Effector CD8-positive, alpha-beta T cell (primary cell): ENCODE measurements at places on chromosomes 5 and 9.

- DNase-seq, result no peak
These were observed 238.6 kb downstream of the FANCC start for GRCh38 chr9:95078939-95079338.

GRCh38 chr5:133205649-133206048 lies 153.8 kb downstream of the HSPA4 start:
- DNase-seq, result no peak

- no peak for DNase-seq
These were observed 55.3 kb upstream of the NUDT12 start for GRCh38 chr5:103617913-103618312.

- no peak for DNase-seq
These were observed at the start of gene NIPAL4 for GRCh38 chr5:157459715-157460599. Gene NIPAL4 (plus strand): TSS chr5:157460213. CDS start chr5:157460321, 108 bp downstream.

DNA sequence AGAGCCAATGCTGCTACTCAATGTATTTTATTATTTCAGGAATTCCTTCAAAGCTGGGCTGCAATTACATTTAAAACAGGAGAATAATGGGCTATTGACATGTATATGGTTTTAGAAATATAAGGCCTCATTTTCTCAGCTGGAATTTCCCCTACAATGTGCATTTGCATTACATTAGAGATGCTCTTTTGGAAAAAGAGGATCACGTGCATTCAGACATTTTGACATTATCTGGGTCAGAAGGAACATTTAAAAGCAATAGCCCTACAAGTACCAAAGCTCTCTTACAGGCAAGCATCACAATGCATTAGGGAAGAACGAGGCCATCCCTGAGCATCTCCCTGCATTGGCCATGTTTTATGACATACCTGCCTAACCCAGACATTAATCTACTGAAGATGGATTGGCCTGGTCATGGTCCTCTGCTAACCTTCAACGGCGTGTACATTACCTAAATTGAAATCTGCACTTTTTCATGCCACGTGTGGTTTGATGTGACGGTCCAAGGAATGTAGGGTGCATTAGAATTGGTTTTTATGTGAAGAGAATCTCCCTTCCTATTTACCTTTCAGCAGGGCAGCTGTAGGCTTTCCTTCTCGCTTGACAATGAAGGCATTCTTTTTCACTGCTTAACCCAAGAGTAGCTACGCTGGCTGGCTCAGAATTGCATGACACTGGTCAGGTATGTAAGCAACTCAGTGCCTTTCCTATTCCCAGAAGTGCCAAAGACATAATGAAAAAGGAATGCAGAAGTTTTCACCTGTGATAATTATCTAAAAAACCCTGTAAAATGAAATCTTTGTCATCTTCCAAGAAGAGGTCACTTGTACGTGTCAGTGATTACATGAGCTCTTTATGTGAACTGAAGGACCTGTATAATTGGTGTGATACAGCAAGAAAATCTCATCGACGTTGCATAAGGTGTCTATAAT lies 212.3 kb upstream of the MPDZ start:
- DNase-seq, result no peak

GRCh38 chr9:37839496-37840461 lies 39.2 kb downstream of the DCAF10 start:
- no peak for DNase-seq

DNA sequence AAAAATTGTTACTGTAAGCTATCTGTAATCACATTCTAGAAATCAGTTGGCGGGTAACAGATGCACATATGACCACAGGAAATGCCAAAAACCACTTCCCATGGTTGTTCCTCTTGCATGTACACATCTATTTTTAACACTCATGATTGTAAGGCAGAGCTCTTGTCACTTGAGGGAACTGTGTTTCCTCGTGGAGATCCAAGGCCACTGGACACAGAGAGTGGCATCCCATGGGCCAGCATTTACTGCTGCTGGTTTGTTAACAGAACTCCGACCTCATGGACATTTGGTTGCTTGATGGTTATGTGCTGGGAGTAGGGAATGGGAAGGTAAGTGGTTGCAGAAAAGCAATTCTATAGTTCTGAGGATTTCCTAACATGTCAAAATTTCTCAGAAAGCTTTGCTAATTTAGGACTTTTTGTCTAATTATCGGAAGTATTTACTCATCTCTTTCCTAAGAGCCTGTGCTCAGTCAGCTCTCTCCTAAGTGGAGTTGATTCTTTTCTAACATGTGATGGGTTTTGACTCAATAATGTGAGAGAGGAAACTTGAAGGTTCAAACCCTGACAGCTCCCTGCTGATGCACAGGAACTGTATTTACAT lies 202.0 kb upstream of the NR3C1 start:
- DNase-seq, result no peak

- DNase-seq, result no peak
These were observed 362.9 kb upstream of the TLE4 start for GRCh38 chr9:79208791-79209396.

DNA sequence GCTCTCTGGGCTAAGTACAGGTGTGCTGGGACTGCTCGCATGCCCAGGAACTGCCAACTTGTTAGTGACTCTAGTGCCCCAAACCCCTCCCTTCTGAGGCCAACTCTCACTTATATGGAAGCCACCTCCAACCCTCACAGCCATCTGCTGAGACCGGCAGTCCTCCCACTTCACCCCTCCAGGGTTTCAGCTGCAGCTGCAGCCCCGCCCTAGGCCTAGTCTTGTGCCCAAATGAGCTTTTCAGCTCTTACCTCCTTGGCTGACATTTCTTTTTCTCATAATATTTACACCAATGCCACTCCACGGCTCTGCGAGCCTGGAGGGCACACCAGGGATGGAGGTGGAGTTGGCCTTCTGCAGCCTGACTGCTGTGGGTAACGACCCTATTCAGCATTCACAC lies 166.6 kb downstream of the ROR2 start:
- DNase-seq, result no peak

GRCh38 chr9:82593501-82593900 lies 469.4 kb downstream of the RASEF start:
- no peak for DNase-seq

DNA sequence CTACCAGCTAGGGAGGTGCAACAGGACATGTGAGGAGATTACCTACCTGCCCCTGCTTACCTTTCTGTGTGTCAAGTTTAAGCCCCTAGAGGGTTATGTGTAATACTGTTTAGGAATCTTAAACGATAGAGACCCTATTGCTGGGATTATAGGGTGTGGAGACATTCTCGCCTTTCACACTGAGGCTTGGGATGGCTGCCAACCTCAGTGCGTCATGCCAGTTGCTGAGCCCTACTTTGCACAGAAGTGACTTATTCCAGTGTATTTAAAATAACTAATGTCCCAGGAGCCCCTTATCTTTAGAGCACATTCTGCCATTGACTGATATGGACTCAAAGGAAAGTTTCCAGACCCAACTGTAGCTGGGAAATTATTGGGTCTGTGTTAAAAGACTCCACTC lies 76.6 kb upstream of the XPA start:
- no peak for DNase-seq

DNA sequence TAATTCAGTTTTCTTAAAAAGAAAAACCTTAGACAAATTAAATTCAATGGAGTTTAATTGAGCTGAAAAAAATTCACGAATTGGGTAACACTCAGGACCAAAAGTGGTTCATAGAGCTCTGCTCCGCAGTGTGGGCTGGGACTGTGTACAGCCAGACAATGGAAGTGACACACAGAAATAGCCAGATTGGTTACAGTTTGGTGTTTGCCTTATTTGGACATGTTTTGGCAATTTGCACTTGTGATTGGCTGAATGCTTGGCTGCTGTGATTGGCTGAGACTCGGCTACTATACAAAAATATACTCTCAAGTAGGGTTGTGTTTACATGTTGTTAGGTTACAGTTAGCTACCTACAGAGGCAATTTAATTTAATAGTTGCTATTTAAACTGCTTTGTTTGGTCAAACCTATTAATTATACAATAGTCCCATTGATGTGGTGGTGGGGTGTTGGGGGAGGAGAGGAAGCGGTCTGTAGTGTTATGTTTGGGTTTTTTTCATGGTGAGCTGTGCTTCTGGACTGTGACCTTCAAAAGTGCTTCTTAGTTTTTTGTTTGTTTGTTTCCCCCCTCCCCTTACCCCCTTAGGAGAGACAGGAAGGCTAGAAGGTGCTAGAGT lies 95.2 kb downstream of the CNTLN start:
- no peak for DNase-seq

- no peak for DNase-seq
These were observed 64.0 kb upstream of the TUSC1 start for GRCh38 chr9:25742256-25742655.

DNA sequence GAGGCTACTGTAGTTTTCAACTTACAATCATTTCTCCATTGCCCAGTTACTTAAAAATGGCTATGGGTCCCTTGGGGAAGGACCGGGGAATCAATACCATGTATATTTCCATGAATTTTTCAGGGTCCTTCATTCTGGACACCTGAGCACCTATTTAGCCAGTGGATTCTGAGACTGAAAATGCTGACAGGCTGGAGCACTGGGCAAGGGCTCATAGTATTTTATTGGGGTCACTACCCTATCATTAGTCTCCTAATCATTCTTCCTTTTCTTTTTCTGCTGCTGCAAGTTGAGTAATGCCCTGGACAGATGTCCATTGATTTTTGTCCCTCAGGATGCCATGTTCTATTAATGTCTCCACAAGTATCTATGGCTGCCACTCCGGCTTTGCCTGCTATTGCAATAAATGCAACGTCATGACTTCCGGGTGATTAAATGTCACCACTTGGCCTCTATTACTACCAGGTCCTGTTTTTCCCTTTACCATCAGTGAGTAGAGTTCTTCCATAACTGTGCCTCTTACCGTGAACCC lies 279.3 kb upstream of the FBXL7 start:
- DNase-seq, result no peak

GRCh38 chr9:36609306-36609705 lies 36.6 kb downstream of the MELK start:
- no peak for DNase-seq

- no peak for DNase-seq
These were observed 23.4 kb downstream of the CORO2A start for GRCh38 chr9:98168941-98169488.

GRCh38 chr5:138824516-138824915 lies 50.6 kb downstream of the LRRTM2 start:
- no peak for DNase-seq

DNA sequence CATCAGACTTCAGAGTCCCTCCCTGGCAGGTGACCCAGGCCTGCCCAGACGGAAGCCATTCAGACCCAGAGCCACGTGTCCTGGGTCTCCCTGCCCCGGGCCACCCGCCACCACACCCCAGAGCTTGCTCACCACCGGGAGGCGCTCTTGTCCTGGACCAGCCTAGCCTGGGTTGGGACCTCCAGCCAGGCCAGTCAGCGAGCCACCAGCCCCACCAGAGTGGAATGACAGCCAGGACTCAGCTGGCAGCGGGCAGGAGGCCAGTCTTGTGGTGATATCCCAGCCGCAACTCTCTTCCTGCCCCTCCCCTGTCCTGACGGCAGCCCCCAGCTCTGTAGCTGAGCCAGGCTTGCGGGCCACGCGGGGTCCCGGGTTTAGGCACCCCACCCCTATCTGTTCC lies 1.7 kb upstream of the PTGDS start:
- DNase-seq, result no peak

- no peak for DNase-seq
These were observed 34.3 kb upstream of the MACIR start for GRCh38 chr5:103224118-103224893.

DNA sequence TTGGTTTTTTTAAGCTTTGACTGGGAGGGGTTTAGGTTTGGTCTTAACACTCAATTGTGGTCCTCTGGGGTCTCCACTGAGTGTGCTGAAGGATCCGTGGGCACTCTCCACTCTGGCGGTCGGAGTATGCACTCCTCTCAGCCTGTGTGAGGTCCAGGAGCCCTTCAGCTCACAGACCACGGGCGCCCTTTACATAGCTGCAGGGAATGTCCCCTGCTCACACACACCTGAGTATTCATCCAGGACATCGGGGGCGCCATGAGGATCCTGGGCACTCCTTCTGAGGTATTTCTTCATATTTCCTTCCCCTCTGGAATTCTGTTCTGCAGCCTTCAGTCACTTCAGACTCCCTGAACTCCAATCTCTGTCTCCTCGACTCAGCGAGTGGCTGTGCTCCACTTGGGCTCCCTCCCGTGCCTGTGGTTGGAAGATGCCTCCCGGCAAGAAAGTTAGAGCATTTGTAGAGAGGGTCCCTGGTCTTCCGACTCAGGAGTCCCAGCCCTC lies 12.5 kb downstream of the TRIP13 start:
- no peak for DNase-seq

GRCh38 chr5:135214897-135215616 lies 181.0 kb upstream of the PITX1 start:
- no peak for DNase-seq

DNA sequence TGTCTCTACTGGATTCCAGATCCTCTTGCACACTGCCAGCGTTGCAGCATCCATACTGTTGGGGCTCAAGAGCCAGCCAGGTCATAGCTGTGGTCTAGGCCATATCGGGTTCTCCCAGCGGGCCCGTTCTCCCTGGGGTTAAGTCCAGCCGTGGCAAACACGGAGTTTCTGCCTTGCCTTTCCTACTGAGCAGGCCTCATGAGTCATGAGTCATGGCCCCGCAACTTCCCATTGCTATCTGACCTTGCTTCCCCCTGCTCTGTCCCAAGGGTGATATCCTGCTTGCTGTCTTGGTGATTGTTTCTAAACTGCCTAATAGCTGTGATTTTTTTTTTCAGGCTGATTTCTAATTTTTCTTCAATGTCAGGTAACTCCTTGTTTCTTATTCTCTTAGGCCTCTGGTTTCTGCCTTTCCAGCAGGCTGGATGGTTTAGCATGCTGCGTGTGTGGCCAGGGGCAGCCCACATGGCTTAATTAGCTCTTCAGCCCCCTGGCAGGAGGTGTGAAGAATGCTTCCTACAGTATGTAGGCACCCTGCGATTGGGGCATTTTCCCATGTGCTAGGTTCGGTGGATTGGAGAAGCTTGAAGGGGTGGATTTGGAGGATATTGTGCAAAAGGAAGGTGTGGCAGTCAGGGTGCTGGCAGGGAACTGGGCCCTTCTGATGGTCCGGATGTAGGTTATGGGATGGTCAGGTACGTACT lies 18.7 kb downstream of the DAPK1 start:
- no peak for DNase-seq

DNA sequence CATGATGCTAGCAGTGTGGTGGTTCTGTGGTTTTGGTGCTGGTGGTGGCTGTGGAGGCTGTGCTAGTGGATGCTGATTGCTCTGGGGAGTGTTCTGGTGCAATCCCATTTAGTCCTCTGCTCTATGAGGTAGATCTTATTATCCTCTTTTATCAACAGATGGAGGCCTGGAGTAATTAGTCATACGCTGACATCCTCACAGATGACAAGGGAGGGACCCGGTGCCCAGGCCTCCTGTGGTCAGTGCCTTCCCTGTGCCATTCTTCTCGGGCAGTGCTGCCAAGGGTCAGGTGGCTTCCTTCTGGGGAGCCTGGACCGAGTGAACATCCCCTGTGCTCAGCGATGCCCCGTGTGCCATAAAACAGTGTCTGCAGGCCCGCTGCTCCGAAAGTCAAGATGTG lies 74.5 kb downstream of the COL5A1 start:
- DNase-seq, result no peak

- peak; percentile 20 for DNase-seq
These were observed 55.6 kb downstream of the RXRA start for GRCh38 chr9:134381671-134382516.
